Muscle of leg (tissue), 16 donors: ENCODE measurements at places on chromosomes 4 and X.

DNA sequence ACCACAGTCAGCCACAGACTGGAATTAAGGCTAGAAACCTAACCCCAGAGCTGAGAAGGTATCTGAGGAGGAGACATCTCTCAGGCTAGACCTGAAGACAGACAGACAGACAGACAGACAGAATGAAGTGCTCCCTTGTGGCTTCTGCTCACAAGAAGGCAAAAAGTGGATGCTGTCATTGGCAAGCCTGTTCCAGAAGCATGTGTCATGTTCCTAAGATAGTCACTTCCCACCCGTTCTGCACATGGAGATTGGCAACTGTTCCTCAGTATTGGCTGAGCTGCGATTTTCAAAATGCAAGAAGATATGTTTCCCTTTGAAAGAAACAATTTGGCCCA lies 166.4 kb downstream of the NSUN7 start:
- DNase-seq, result peak; percentile 68

GRCh38 chr4:123503698-123504363 lies 107.2 kb downstream of the SPRY1 start:
- peak; percentile 50 for DNase-seq

- DNase-seq, result no peak
Measured at GRCh38 chr4:152278505-152279233, 257.2 kb downstream of the FBXW7 start.

DNA sequence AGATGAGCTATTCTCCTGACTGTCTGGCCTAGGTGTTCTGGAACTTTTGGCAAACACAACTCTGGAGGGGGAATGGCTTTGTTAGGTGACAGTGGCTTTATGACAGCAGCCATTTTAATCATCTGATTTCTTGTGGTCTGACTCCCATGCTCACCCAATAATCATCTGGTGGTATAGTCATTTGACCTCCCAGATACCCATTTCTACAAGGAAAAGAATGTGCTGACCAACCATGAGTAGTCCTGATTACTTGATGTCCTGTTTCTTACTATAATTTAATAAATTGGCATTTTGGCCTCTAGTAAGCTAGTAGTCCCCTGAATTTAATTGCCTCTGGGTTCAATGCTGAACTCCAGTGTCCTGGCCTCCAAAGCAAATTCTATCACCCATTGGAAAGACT lies 109.9 kb upstream of the DUSP21 start:
- no peak for DNase-seq

DNA sequence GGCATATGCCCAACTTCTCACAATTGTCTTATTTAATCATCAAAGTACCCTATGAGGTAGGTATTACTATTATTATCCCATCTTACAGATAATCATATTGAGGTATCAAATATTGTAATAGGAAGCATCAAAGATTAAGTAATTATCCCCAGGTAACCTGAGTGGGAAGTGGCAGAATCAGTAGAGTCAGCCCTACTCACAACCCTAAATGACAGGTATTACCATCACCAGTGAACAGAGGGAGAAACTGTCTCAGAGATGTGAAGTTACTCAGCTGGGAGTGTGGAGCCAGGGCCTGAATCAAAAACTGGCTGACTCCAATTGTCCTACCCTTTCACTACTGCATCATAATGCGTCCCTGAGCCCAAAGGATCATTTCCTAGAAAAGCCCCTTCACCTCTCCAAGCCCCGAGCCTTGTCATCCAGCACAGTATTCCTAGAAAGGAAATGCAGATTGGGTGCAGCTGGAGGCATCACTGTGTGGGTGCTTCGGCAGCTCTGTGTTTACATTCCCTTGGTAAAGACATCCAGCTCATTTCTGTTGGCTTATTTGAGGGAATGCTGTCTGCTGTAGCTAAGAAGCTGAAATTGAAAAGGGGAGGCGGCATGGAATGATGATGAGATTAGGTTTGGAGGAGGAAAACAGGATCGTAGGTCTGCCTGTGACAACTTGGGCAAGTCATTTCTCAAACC lies 72.8 kb downstream of the DHX15 start:
- no peak for DNase-seq

- DNase-seq, result peak; percentile 10
Measured at GRCh38 chr4:128379860-128380259, 92.2 kb upstream of the PGRMC2 start.

DNA sequence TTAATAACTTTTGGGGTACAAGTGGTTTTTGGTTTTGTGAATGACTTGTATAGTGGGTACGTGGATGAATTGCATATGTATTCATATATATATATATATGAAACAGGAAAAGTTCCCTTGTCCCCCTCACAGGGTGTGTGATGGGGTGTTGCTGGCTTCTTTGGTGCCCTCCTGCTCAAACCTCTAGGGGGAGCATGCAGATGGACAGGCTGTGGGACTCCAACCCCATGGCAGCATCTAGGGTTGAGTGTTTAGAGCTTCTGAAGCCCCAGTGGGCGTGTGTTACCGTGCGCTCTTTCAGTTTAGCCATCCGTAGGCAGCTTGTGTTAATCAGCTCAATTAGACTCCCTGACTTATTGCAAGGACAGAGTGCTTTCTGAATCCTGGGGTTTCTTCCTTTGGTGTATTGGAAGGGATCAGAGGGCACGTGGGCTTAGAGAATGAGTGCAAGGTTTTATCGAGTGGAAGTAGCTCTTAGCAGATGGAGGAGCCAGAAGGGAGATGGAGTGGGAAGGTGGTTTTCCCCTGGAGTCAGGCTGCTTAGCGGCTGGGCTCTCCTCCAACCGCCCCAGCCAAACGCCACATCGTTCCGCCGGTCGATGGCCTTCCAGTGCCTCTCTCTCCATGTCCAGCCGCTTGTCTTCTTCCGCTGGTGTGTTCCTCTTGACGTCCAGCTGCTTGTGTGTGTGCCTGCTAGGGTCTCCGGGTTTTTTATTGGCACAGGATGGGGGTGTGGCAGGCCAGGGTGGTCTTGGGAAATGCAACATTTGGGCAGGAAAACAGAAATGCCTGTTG lies 674.4 kb upstream of the LCORL start:
- no peak for DNase-seq

DNA sequence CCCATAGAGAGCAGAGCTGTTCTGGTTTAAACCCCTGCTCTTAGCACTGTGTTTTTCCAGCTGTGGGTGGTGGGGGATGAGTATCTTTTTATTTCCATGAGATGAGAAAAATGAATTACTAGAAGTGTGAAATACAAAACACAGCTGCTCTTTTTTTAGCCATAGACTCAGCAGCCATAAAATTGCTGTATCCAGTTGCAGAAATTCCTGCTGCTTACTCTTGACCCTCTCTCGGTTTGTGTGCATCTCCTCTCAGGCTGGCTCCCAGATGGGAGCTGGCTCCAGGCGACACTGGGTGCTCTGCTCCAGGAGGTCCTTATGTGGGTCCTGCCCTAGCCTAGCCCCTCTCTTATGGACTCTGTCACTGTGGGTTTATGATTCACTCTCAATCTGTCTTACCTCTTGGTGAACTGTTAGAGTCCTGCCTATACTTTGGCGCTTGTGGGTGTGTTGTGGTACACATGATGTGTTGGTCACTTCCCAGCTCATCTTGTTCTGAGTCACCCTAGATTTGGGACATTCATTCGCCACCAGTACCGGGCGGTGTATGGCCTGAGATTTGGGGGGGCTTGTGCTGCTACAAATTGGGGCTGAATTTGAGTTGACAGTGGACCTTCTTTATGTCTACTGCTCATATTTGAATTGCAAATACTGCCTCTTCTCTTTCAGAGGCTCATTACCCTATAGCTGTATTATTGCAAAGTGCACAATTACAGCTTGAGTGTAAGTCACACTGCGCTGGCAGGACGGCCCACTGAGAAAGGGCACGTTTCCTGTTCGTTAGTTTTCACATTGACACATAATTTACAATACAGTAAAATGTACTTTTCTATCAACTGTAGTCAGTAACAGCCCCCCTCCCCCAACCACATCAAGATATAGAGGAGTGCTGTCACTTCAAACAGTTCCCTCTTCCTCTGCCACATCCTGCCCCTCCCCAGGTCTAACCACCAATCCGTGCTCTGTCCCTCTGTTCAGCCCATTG lies 46.9 kb upstream of the MSANTD1 start:
- peak; percentile 66 for DNase-seq

GRCh38 chr4:52962721-52963120 lies 100.6 kb downstream of the RASL11B start:
- DNase-seq, result peak; percentile 71

DNA sequence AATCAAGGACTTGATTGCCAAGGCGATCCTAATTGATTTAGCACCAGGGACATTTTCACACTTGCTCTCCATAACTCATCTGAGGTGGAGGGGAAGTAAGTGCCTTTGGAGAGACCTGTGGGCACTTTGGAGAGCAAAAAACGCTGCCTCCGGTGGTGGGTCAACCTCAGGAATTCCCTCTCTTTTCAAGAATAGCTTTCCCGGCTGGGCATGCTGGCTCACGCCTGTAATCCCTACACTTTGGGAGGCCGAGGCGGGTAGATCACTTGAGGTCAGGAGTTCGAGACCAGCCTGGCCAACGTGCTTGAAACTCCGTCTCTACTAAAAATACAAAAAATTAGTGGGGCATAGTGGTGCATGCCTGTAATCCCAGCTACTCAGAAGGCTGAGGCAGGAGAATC lies 49.2 kb downstream of the PRPS1 start:
- no peak for DNase-seq

GRCh38 chr4:74590476-74590875 lies 145.5 kb downstream of the AREG start:
- no peak for DNase-seq

- no peak for DNase-seq
Measured at GRCh38 chr4:188262464-188262863, 123.2 kb downstream of the TRIML1 start.

DNA sequence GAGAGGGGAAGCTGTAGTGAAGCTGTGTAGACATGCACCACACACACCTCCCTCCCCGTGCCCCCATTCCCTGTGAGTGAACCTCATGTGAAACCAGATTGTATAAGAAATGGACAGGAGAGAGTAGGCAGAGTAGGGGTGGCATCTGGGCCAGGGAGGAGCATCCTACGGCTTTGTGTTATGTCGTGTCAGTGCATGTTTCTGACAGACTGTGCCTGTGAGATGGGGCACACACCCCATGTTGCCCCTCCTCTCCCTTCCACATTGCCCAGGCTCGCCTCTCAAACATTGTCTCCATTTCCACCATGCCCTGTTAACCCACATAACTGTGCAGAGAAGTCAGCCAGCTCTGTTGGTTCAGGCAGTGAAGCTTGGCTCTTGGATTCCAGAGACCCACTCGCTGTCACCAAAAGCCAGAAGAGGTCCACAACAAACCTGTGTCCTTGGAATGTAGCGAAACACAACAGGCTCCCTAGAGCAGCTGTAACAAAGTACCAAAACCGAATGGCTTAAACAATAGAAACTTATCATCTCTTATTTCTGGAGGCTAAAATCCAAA lies 56.1 kb downstream of the SLC9A6 start:
- no peak for DNase-seq

DNA sequence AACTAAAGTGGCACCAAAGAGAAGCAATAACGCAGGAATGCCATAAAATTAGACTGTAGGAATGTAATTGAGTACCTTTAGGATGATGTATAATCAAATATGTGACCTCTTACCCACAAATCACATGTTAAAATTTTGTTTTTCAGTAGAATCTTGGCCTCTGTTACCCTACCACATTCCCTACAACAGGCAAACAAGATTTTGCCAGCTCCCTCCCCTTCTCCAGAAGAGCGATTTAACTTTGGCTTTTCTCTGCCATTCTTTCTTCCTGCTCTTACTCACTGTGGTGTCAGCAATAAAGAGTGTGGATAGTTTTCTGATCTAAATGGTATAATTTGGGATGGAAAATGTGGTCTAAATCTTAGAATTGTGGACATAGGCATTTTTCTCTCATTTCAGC lies 57.2 kb downstream of the TRIM2 start:
- no peak for DNase-seq

- no peak for DNase-seq
Measured at GRCh38 chrX:112822892-112823291, 17.7 kb downstream of the AMOT start.

GRCh38 chrX:2627272-2627867 lies 63.7 kb upstream of the CD99 start:
- DNase-seq, result peak; percentile 22

DNA sequence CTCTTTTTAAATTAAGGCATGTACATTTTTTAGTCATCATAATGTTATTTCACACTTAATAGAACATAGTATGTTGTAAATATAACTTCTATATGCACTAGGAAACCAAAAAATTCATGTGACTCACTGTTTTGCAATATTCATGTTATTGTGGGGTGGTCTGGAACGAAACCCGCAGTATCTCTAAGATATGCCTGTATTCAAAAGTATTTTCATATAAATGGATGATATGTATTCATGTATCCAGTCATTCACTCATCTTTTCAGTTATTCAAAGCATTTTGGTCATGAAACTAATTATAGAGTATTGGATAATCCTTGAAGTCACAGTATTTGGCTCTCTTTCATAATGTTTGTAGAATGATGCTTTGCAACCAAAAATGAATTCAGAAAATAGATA lies 168.1 kb downstream of the HS6ST2 start:
- no peak for DNase-seq

DNA sequence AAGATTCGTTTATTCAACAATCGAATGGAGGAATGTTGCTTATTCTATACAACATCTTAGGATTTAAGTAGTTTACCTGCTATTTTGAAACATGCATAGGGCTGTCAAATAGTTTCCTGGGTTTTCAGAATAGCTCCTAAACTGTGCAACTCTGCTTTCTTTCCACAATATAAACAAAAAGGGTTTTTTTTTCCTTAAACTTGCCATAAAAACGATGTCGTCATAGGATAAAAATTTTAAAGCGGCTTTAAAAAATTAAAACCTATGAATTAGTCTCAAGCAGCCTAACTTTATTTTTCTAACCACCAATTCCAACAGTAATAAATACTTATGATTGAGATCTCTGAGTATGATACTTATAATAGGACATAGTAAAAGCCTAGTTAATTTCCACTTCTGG lies 21.6 kb upstream of the STIM2 start:
- no peak for DNase-seq

DNA sequence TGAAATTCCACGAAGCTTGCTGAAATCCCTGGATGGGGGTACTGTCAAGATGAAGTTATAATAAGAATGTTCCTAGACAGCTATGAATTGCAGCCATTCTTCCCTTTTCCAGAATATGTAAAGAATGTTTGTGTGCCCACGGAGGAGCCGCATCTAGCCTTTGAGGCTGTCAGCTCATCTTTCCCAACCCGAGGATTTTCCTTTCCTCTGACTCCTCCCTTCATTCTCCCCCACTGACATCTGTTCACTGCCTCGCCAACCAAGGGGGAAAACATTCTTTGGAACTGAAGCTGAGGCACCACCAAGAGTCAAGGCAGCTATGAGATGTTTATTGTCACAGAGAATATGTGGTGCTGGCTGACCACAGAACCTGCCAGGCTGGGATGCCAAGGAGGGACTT lies 8.8 kb downstream of the NHSL2 start:
- DNase-seq, result no peak

- DNase-seq, result peak; percentile 0
Measured at GRCh38 chrX:116239944-116240840, 69.6 kb downstream of the AGTR2 start.

DNA sequence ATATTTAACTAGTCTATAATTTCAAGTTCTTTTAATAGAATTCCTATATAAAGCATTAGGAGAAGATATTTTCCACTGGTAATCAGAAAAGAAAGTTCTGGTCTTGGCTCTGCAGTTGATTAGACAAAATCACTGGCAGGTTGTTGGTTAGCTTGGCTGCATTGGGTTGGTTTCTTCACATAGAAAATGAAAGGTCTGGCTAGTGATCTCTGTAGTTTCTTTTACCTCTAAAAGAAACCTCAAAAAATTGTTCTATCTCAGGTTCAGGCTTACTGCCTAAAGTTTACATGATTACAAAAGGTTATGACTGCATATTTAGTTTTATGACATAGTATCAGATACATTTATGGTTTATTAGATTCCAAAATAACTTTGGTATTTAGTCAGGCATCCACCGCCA lies 95.8 kb upstream of the NAP1L5 start:
- no peak for DNase-seq

GRCh38 chr4:20338841-20339240 lies 87.1 kb downstream of the SLIT2 start:
- no peak for DNase-seq
